ENCODE measurements at places on chromosomes 16 and 17. TPM values are rescaled to one million over a fixed set of nuclear protein-coding genes. Genes with fewer than 3 reads are reported as not detected.

GRCh38 chr16:79400462-79401149 lies 199.9 kb downstream of the MAF start:
- no peak for DNase-seq

GRCh38 chr16:67516296-67517154 lies 12.1 kb upstream of the RIPOR1 start:
- DNase-seq: no peak

GRCh38 chr16:12197812-12198211 lies 221.3 kb downstream of the SNX29 start:
- DNase-seq: peak; percentile 1

GRCh38 chr16:57507136-57508034 lies 21.1 kb upstream of the DOK4 start:
- no peak for DNase-seq

DNA sequence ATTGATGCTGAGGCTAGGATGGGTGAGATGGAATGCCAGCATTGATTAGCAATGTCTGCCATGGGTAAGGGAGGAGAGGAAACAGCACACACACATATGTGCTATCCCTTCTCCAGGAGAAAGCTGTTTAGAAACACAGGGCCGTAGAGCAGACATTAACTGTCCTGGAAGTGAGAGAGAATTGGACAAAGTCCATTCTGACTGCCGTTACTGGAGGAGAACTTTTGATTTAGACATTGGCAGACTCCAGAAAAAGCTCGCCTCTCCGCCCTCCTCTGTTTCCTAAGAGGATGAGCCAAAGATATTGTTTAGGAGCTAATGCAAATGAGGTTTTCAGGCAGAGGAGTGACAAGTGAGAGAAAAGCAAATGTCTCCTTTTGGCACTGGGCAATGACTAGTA lies 237.0 kb downstream of the HAPSTR1 start:
- DNase-seq: no peak

DNA sequence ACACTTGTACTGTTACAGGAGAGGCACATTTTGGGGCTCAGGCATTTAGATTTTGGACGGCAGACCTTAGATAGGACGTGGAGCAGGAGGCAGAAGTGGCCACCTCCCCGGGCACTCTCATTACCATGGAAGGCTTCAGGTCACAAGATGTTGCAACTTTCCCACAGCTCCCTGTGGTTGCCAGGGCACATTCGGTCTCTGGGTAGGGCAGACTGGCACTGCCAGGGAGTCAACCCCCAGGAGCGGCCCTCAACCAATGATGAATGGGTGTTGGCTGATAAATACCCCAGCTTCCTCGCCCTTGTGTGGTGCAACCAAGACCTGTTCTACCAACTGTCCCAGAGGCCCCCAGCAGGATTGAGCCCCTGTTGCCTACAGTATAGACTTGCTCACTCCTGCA lies 11.2 kb downstream of the NAGPA start:
- no peak for DNase-seq

Gene LUC7L
- 56.7 TPM for total RNA-seq

Gene GNG13
- total RNA-seq: not detected

GRCh38 chr17:72299100-72299499 lies 178.3 kb downstream of the SOX9 start:
- DNase-seq: no peak

GRCh38 chr17:35548978-35549377 lies 11.5 kb upstream of the SLFN12L start:
- DNase-seq: no peak

Gene ITGAX
- 36.4 TPM for total RNA-seq

Gene LAT
- 4.1 TPM for total RNA-seq
